ENCODE measurements at places on chromosomes 2 and 18.

DNA sequence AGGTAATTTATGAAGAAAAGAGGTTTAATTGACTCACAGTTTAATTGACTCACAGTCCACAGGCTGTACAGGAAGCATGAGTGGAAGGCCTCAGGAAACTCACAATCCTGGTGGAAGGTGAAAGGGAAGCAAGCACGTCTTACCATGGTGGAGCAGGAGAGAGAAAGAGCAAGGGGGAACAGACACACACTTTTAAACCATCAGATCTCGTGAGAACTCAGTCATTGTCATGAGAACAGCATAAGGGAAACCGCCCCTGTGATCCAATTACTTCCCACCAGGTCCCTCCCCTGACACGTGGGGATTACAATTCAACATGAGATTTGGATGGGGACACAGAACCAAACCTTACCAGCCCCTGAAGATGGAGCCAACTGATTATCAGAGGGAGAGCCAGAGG is 11.2 kb upstream of the PUM2 start:
- DNase-seq, result no peak

- no peak for DNase-seq
Observed at GRCh38 chr18:5456577-5457461, 87.0 kb downstream of the EPB41L3 start.

DNA sequence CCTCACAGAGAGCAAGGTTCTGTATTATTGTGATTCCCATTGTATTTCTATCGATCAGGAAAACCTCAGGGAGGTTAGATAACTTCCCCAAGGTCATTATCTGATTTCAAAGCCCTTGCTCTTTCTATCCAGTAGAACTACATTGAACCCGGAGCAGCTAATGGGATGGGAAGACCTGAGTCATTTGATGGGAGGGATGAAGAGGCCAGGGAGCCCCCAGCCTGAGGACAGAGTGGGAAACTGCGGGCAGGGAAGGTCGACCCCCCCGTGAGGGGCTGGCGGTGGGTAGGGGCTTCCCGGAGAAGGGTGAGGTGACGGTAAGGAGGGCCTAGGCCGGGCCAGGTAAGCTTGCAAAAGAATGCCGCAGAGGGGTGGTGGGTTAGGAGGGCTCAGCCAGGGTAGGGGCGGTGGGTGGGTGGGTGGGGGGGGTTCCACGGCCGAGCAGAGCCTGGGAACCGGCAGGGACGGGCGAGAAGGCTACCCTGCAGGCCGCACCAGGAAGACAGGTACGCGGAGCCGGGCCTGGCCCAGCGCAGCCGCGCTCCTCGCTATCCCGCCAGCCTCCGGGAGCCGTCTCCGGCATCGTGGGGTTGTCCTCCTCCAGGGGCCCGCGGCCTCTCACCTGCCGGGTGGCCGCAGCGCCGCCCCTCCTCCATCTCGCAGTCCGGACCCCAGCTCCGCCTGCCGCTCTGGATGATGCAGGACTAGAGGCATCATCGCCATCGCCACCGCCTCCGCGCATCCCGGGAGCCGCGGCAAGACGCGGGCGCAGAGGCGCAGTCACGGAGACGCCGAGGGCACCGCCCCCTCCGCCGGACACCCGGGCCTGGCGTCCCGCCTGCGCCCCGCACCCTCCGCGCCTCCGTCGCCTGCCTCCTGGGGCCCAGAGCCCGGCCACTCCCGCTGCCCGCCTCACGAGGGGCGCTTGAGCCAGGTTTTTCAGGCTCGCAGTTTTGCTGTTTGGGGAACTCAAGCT is at the start of gene GPR75:
TSS of gene GPR75 (minus strand) at position 762 of the 976 bp plus-strand sequence. CDS start 5,211 bp downstream, outside the sequence.
- DNase-seq, result no peak

GRCh38 chr2:203685789-203686420 is 20.5 kb upstream of the CD28 start:
- DNase-seq, result no peak

- DNase-seq, result no peak
Observed at GRCh38 chr2:20410556-20411277, 36.2 kb upstream of the RHOB start.

DNA sequence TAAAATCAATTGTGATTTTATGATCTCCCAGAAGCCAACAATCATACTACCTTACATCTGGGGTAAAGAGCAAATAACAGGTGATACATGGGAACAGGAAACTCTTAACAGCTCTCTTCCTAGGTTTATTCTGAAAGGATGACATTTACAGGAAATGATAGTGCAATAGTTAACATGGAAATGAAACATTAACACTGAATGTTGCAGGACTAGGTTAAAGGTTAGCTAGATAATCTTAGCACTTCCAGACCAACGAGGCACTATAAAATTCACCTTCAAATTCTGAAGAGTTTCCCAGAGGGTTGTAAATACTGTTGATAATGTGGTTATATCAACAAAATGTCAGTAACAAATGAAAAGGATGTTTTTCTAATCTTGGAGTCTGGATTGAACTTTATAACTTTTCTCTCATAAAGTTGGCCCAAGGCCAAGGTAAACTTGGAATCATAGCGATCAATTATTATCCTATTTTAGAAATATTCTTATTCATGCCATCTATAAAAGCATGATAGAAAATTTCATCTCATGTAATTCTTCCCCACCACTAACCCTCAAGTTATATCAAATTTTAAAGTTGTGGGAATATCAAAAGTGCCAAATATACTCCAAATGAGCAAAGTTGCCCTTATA is 32.9 kb upstream of the GCG start:
- no peak for DNase-seq

DNA sequence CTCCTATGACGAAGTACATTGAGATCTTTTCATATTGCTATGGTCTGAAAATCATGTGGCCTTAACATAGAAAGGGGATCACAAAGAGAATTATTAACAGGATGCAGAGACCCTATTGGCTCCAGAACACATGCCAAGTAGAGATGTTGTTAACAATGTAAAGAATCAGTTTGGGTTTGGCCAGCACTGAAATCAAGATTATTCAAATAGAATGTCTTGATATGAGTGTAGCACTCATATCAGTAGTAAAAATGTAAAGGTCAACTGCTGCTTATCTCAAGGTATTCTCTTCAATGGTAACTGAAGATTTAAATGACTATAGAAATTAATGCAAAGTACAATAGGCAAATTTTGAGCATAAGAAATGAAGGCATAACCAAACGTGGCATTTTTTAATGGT is 262.8 kb downstream of the PTH2R start:
- no peak for DNase-seq

GRCh38 chr2:38155015-38155414 is 79.1 kb upstream of the CYP1B1 start:
- no peak for DNase-seq

DNA sequence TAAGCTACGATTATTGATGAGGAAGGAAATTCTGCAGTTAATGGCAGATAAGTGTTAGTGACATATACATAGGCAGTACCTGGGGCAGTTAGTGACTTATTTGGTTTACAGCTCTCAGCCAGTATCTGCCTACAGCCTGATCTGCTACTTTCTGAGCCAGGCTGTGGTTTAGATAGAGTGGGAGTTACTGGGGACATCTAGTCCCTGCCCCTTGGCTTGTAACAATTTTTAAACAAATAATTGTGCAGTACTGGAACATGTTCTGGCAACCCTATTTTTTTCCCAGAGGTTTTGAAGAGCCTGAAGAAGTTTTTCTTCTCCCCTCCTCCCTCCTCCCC is 2.3 kb downstream of the KIF5C start:
- no peak for DNase-seq

DNA sequence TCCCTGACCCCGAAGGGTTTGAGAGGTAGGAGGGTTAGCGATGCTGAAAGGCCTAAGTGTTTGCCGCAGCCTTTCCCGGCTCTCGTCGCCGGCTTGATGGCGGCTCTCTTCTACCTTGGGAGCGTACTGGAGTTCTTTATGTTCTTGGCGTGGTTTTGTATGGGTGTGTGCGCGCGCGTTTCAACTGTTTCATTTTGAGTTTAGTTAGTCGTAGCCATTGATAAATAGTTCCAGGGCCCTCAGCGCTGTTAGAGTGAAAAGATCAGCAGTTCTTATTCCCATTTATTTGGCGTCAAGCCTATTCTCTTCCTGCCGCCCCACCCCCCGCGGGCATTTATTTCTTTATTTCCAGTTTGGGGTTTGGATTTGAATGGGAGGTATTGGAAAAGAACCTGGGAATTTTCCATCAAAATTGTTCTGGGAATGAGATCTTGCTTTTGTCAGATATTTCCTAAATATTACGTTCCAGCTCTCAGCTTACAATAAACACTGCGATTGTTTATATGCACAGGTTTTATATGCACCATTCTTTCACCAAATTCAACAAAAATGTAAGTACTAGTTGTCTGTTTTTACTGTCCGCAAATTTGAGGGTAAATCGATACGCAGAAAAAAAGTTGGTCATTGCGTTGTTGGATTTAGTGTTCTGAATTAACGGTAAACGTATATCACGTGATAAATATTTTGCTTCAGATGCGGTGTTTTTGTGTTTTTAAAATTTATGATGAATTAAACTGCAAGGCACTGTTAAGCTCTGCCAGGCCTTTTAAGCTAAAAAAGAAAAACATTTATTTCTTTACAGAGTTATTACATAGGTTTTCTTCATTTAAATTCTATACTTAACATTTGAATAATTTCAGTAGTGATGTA is 954 bp downstream of the CCNT2 start:
- DNase-seq, result no peak

All from stimulated activated CD8-positive, alpha-beta memory T cell treated with anti-CD3 and anti-CD28 coated beads, Interleukin-15, amount 100 ng/mL, for 24 hours (primary cell).